ENCODE measurements at places on chromosomes 3 and 15. TPM values are rescaled to one million over a fixed set of nuclear protein-coding genes. Genes with fewer than 3 reads are reported as not detected.

The EFHB gene
- total RNA-seq = not detected

GRCh38 chr3:180319461-180319860 lies 282.5 kb upstream of the TTC14 start:
- DNase-seq = no peak

DNA sequence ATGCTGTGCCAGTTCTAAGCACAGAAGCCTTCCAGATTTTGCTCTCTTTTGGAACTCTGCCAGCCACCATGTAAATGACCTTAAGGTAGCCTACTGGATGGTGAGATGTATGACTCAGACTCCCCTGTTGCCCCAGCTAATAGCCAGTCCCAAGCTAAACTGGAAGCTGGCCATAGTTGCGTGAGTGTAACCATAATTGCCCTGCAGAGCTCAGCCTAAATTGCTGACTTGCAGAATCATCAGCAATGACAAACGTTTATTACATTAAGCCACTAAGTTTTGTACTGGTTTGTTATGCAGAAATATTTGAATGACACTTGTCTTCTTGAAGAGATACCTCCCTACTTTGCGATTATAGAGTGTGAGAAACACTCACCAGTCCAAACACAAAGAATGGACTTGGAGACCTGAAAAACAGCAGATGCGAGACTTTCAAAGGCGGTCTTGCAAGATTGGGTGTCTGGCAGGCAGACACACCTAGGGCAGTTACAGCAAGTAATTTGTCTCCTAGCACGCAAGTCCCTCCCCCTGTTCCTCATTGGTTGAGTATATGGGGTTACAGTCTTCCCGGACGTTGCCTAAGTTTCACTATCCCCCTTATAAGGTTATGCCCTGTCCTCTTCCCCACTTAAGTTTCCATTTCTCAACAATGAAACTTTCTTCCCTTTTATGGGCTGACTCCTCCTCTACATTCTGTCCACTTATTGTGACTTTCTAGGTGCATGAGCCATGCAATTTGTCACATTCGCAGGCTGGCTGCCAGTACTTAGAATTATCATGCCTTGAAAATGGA lies 83.6 kb upstream of the XCR1 start:
- DNase-seq = no peak

DNA sequence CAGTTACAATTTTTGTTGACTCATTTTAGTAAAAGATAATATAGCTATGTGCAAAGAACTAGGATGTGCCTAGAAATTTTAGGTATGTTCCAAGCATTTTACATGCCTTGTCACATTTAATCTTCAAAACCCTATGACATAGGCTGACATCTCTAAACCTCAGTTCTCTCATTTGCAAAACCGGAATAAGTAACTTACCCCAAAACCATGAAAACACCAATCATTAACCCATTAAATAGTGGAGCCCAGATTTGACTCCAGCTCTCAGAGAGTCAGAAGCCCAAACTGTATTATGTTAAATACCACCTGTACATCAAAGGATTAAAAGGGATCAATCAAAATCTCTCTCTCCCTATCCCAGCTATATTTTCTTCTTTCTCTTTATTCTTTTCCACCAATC lies 36.6 kb downstream of the GSK3B start:
- no peak for DNase-seq

- no peak for DNase-seq
These were observed 73.4 kb downstream of the SCN5A start for GRCh38 chr3:38576131-38576525.

The B4GALT4 gene
- 10.5 TPM for total RNA-seq

- DNase-seq = no peak
These were observed 42.9 kb downstream of the PLCH1 start for GRCh38 chr3:155701882-155702465.

- no peak for DNase-seq
These were observed 531.3 kb downstream of the ROBO1 start for GRCh38 chr3:79236496-79236895.

DNA sequence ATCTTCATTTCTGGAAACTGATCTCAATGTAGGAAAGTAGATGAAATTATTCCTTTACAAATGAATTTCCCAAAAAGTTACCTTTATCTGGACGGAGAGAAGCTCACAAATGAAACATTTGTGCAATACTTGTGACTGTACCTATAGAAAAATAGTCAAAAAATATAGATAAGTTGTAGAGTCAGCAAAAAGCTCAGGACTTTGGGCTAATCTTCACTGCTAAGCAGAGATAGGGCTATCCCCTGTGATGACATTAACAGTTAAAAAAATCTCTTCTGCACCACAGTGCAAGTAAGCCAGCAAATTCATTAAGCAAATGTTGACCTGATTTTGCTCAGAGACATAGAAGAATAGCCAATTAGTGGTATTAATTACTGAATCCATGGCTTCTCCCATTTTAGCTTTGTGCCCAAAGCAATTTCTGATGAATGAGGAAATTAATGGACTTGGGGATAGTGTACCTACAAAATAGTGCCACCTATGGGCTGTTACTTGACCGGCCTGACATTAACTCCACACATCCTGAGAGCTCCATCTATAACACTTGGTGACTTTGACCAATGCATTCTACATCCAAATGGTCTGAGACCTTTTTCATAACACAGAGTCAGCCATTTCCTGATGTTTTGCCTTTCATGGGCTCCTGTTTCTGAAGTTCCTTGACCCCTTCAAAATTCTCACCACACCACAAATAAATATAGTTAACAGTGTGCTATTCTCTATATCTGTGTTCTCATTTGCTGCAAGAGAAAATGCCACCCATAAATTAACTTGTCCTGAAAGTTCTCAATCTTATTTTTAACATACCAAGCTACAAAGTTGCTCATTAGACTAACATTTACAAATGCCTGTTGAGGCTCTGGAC lies 105.0 kb downstream of the SSR3 start:
- no peak for DNase-seq

DNA sequence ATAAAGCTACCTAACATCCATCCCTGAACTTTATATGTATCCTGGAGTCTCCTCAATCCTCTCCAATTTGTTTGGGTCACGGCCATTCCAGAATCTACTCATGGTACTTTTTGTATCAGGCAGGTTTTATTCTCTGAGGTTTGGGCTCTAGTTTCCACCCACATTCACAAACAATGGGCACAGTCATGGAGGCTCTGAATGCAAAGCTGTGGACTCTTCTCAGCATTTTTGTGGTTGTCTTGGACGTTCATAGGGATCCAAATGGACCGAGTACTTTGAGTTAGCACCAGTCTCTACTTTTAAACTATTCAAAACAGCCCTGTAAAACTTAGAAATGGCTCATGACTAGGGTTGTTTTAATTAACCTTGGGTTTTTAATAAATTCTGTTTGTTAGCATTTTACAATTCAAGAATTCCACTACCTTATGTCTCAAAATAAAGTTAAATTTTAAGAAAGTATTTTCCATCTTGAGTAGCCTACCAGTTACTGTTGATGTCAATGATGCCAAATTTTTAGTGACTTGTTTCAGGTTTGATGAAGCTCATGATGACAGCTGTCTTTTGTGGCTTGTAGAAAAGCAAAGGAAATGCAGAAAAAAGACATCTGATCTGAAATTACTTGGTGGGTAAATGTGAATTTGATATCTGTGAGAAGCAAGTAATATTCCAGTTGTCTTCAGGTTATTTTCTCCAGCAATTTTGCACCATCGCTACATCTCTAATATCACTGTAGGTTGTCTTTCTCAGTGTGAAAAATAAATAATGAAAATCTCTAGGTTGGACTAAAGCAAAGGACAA lies 275.7 kb upstream of the THBS1 start:
- no peak for DNase-seq

DNA sequence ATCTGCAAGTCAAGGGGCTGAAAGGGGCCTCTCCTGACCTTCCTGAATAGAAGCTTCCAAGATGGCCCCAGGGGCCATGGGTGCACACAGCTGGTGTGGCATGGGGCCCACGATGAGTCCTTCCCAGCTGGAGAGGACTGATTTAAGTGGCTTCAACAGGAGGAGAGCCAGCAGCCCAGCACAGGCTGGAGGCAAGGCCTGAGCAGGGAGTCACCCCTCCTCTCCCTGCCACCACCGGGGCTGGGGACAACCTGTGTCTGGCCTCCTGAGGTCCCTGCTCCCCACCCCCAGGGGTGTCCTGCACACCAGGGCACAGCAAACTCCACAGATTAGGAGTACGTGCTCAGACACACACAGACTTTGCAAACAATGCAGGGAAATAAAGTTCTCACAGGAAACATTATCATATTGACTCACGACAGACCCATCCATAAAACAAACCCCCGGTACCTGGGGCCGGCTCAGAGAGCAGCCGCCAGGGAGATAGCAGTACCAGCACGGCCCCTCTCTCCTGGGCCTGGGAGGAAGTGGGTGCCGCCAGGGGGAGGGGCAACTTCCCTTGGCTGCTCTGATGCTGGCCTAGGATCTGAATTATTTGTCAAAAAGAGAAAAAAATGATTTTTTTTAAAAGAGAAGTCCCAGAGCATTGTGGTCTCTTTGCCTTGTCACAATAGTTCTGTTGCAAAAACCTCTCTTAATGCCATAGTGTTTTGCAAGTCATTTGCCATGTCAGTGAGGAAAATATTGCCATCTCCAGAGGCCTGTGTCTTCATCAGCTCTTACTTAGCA lies 21.9 kb upstream of the TSEN2 start:
- DNase-seq = no peak

- DNase-seq = no peak
These were observed 2.1 kb downstream of the GHRL start for GRCh38 chr3:10290481-10291176.

DNA sequence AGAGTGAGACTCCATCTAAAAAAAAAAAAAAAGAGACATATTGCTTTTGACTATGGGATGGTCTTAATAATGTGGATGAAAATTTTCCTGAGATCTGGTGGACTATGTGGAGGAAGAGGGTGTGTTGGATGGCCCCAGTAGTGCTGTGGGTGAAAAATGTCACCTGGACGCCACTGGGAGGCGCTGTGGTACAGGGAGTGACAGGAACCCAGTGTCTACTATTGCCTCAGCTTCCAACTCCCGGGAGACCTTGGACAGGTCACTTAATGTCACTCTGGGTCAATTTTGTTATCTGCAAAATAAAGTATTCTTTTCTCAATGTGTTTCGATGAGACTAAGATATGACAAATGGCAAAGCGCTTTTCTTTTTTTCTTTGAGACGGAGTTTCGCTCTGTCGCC lies 27.7 kb upstream of the DCP1A start:
- no peak for DNase-seq

DNA sequence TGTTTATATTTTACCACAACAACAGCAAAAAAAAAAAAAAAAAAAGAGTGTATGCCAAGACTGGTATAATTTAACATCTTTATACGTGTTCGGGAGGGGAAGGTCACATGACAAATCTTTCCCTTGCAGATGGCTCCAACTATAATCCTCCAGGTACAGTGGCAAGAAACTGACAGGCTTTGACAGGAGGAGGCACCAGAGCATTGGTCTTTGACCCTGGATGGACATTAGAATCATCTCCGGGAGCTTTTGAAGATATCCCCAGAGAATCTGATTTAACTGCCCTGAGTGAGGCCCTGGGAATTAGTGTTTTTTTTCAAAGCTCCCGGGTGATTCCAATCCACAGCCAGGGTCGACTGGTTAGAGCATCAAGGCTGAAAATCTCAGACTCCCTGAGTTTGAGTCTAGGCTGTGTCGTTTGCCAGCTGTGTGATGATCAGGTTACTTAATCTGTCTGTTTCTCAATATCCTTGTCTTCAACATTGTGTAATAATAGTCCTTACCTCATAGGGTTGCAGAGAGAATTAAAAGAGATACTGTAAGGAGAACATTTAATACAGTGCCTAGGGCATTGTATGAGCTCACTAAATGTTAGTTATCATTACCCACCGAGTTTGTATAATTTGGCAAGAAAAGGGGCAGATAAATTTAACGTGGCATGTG lies 8.9 kb upstream of the SEMA5B start:
- DNase-seq = no peak

GRCh38 chr15:40053831-40054604 lies 15.0 kb upstream of the SRP14 start:
- DNase-seq = no peak

DNA sequence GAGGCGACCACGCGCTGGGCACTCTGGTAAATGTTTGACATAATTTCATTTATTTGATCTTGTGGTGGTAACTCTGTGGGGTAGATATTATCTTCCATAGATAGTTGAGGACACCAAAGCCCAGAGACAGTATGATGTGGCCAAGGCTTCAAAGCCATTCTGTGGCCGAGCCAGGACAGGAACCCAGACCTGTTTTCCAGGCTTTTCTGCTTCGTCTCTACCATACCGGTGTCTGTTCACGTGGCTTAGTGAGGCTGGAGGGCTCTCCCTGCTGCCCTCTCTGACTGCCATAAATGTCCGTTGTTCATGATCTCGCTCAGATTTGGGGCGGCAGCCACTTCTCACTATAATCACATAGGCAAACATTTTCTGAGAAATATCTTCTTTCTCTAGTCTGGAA lies 134.7 kb downstream of the PEX5L start:
- no peak for DNase-seq

DNA sequence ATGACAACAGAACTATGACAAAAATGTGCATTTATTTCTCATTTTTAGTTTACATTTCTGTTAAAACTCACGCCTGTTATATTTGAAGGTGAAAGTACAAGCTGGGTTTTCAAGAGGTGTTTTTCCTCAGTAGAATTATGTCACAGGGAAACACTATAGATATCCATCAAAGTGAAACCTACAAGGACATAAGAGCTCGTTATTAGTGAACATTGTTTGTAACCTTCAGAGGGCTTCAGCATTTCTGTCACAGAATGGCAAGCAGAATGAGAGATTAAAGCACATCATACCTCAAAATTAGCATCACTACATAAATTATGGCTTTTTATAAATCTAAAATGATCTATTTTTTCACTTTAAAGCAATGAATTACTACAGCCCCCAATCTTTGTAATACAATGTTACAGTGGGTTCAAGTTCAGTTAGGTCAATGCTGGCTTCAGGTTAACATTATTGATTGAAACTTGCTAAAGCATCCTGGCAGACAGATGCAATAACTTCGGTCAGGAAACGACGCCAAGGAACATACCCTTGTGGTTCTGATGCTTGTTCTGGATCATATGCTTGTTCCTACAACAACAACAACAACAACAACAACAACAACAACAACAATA lies 405.6 kb downstream of the CADM2 start:
- DNase-seq = no peak

- DNase-seq = no peak
These were observed 32.8 kb upstream of the UBE2E2 start for GRCh38 chr3:23170291-23170690.

The FOXL2NB gene
- total RNA-seq = not detected

All from Right ventricle myocardium superior (tissue), 1 donor.